ENCODE measurements at places on chromosomes 4 and X. TPM values are rescaled to one million over a fixed set of nuclear protein-coding genes. Genes with fewer than 3 reads are reported as not detected.

GRCh38 chr4:180828455-180829018, 1414.7 kb upstream of the TENM3 start:
- peak; percentile 61 for DNase-seq
- peaks cover 5% of the 10 kb centered on the region for H3K27me3 ChIP-seq
- no peaks in the 10 kb centered on the region for H3K36me3 ChIP-seq
- no peak overlapping the region for H3K27ac ChIP-seq

The COL25A1 gene
- total RNA-seq = not detected

DNA sequence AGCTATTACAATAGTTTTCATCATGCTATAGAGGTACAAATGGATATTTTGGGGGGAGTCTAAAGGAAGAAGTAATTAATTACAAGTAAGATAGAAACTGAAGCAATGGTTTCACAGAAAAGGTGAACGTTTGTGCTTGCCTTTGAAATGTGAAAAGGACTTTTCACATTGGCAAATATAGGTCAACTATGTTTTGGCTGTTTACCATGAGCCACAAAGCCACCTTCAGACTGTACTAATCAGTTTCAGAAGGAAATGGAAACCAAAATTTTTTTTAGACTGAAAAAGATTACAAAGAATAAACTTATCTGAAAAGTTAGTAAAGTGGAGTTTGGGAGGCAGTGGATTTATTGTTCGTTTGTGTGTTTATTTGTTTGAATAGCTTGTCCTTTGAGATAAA, 32.1 kb downstream of the SYTL5 start:
- DNase-seq = no peak
- no peaks in the 10 kb centered on the region for H3K27me3 ChIP-seq
- H3K4me3 ChIP-seq = no peak overlapping the region
- no peaks in the 10 kb centered on the region for H3K4me1 ChIP-seq
- H3K36me3 ChIP-seq = no peaks in the 10 kb centered on the region

DNA sequence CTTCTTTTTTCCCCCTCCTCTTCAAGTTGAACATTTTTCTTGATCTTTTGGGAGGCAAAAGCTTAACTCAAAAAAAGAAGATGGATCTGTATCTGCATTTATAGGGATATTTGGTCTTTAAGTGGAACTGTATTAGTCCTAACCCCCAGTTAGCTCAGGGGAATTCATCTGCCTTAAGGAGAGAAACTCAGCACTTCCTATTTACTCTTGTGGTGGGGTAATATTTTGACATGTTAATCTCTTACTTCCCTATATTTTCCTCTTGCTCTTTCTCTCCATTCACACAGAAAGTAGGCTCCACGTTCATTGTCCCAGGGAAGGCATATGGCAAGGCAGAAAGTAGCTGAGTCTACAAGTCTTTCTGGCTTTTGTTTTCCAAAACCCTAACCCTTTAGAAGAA, 5.3 kb downstream of the LRRC66 start:
- DNase-seq = no peak
- H3K27ac ChIP-seq = no peak overlapping the region
- H3K27me3 ChIP-seq = no peaks in the 10 kb centered on the region
- H3K4me1 ChIP-seq = peaks cover 16% of the 10 kb centered on the region

GRCh38 chr4:54268151-54268550, 39.1 kb downstream of the PDGFRA start:
- H3K36me3 ChIP-seq = peaks cover 69% of the 10 kb centered on the region
- H3K4me1 ChIP-seq = peaks cover 52% of the 10 kb centered on the region
- peak; percentile 33 for DNase-seq
- no peaks in the 10 kb centered on the region for H3K27me3 ChIP-seq
- H3K4me3 ChIP-seq = no peak overlapping the region

DNA sequence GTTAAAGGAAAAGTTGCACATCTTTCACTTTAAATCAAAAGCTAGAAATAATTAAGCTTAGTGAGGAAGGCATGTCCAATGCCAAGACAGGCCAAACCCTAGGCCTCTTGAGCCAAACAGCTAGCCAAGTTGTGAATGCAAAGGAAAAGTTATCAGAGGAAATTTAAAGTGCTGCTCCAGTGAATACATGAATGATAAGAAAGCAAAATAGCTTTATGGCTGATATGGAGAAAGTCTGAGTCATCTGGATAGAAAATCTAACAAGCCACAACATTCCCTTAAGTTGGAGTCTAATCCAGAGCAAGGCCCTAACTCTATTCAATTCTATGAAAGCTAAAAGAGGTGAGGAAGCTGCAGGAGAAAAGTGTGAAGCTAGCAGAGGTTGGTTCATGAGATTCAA, 23.8 kb downstream of the NPFFR2 start:
- no peak for DNase-seq
- H3K4me1 ChIP-seq = no peaks in the 10 kb centered on the region
- no peaks in the 10 kb centered on the region for H3K36me3 ChIP-seq

All from HFFc6 (cell line).